ENCODE measurements at places on chromosomes 11 and 22. TPM values are rescaled to one million over a fixed set of nuclear protein-coding genes. Genes with fewer than 3 reads are reported as not detected.

GRCh38 chr11:62497132-62497801 lies 49.3 kb downstream of the AHNAK start:
- DNase-seq: no peak
- peak overlapping the region; percentile 94 for H3K27ac ChIP-seq
- H3K4me1 ChIP-seq: peaks cover 58% of the 10 kb centered on the region
- no peaks in the 10 kb centered on the region for H3K27me3 ChIP-seq

- no peak overlapping the region for H3K4me3 ChIP-seq
- H3K27ac ChIP-seq: peak overlapping the region; percentile 58
- H3K4me1 ChIP-seq: peaks cover 4% of the 10 kb centered on the region
These were observed 136.3 kb downstream of the ETS1 start for GRCh38 chr11:128450882-128451651.

DNA sequence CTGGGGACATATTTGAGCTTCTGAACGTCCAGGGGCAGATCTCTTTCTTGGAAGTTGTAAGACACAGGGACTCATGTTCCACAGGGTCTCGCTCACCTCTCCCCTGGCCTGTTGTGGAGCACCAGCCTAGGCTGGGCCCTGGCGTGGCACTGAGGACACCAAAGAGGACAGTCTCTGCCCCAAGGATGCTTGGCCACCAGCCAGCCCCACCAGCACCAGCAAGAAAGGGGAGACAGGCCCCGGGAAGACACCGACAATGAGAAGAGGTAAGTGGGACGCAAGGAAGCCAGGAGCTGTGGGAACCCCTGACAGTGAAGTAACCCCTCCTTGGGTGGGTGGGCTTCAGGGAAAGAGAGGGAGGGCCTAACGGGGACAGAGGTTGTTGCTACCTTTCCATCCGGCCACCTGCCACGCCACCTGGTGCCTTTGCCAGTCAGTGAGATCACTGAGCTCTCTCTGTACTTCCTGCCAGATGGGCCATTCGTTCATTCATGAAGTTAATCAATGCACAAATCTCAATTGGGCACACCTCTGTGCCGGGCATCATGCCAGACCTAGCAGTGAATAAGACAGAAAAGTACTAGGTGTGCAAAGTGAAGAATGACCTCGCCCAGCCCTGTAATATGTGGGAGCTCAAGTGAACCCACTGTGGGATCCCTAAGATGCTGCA lies 11.1 kb downstream of the APOL5 start:
- no peak overlapping the region for H3K4me3 ChIP-seq
- DNase-seq: no peak
- no peaks in the 10 kb centered on the region for H3K27me3 ChIP-seq
- no peak overlapping the region for H3K27ac ChIP-seq
- H3K36me3 ChIP-seq: no peaks in the 10 kb centered on the region
- peaks cover 12% of the 10 kb centered on the region for H3K4me1 ChIP-seq

TMPRSS13 gene
- total RNA-seq: 26.3 TPM

DENND6B gene
- total RNA-seq: 0.88 TPM

Data from esophagus squamous epithelium (tissue), 5 donors.